Urinary bladder (tissue), 4 donors: ENCODE measurements at places on chromosomes 2 and 18. TPM values are rescaled to one million over a fixed set of nuclear protein-coding genes. Genes with fewer than 3 reads are reported as not detected.

- DNase-seq, result no peak
Observed at GRCh38 chr2:201363857-201364560, 6.9 kb upstream of the FLACC1 start.

Gene GLB1L
- 12.0 TPM for total RNA-seq

GRCh38 chr18:21472741-21473140 is 127.8 kb downstream of the ESCO1 start:
- DNase-seq, result no peak

DNA sequence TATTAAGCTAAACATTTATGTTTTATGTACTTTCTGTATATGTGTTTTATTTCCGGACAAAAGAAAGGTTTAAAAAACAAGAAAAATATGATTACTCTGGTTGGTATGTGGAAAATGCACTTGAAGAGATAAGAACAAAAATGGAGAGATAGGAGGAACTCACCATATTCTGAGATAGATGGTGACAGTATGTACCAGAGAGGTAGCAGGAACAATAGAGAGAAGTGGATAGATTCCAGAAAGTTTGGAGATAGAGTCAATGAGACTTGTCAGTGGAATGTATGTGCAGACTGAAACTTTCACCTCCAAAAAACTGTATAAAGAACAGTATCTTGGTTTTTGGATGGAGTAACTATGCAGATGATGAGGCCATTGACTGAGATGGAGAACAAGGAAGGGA is 105.6 kb upstream of the FSHR start:
- DNase-seq, result no peak

Gene WDCP
- total RNA-seq, result 13.1 TPM

Gene SPATS2L
- 128 TPM for total RNA-seq

Gene FABP1
- not detected for total RNA-seq

Gene DSG1
- 0.21 TPM for total RNA-seq

Gene C2orf80
- total RNA-seq, result 0.37 TPM

GRCh38 chr18:26700728-26701127 is 152.4 kb upstream of the KCTD1 start:
- no peak for DNase-seq

Gene B4GALT6
- 7.5 TPM for total RNA-seq

DNA sequence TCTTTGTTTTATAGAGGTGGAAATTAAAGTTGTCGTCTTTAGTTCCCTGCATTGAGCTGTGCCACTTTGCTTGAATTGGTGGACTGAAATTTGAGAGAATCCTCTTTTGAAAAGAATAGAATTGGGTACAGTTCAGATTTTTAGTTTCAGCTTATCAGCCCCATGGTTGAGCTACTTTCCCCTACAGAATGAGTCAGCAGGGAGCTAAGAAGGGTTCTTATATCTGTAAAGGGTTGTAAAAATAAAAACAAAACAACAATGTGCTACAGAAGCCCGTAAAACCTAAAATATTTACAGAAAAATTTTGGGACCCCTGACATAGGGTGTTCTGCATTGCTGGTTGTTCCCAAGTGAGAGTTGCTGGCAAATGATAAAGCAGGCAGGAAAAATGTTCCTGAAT is 12.6 kb downstream of the SLC20A1 start:
- DNase-seq, result no peak

GRCh38 chr2:200185628-200186000 is 120.9 kb upstream of the SPATS2L start:
- DNase-seq, result no peak

Gene PJVK
- total RNA-seq, result 10.9 TPM

DNA sequence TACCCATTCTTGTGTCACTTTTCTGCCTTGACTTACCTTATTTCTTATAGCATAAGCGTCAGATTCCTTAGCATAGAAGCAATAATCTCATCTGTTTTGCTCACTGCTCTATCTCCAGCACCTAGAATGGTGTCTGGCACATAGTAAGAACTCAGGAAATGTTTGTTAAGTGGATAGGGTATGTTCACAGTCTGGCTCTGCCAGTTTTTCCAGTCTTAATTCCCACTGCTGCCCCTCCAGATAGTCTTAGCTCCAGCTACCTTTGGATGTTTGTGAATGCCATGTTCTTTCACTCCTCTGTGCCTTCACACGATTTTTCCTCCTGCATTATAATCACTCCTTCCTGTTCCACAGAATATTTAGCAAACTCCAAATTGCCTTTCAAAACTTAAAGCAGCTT is 29.0 kb downstream of the DNAJC10 start:
- DNase-seq, result no peak

GRCh38 chr2:163417596-163418337 is 318.0 kb downstream of the FIGN start:
- no peak for DNase-seq

Gene EFEMP1
- total RNA-seq, result 146 TPM

Gene DCC
- total RNA-seq, result 2.0 TPM

DNA sequence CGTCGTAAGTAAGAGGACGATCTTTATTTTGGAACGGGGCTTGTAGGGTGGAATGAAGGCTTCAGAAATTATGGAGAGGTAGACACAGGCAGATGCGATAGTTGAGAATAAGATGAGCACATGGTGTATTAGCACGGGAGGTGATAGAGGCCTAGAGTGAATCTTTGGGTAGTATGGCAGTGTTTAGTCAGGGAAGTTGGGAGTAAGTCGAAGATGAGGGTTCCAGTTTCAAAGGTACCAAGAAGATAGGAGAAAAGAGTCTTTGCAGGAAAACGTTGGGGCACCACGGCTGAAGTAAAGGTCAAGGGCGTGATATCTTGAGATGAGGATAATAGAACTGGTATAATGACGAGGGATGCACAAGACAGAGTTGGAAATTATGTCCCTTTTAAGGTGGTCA is 654 bp downstream of the PIK3C3 start:
- no peak for DNase-seq

DNA sequence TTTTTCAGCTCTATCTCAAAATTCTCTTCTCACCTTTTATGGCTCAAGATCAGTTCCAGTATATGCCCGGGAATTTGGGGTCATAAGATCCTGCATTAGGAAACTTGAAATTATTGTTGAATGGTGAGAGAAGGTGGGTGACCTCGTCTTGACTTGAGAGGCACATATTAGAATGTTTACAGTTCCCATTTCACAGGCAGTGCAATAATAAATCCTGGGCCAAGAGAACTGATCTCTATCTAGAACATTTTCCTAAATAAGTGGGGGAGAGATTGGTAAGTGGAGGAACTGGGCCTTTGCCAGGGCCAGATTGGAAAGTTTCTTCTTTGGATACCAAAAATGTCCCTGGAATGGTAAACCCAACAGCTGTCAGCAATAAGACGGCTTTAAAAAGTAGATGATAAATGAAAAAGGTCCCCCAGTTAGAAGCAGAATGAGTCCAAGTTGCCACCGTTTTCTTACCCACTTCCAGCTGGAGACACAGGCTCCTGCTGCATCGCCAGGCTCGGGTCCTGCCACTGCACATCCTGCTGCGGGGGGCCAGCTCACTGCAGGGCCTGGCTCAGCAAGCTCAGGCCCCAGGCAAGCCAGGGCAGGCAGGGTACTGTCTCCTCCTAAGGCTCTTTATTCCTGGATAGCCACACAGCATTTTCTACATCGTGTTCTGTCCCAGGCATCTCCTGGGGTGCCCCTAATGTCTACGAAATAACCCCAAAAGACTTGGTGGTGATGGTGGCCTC is 126.4 kb upstream of the EPAS1 start:
- no peak for DNase-seq

- no peak for DNase-seq
Observed at GRCh38 chr2:234949762-234950434, 1.9 kb upstream of the SH3BP4 start.

DNA sequence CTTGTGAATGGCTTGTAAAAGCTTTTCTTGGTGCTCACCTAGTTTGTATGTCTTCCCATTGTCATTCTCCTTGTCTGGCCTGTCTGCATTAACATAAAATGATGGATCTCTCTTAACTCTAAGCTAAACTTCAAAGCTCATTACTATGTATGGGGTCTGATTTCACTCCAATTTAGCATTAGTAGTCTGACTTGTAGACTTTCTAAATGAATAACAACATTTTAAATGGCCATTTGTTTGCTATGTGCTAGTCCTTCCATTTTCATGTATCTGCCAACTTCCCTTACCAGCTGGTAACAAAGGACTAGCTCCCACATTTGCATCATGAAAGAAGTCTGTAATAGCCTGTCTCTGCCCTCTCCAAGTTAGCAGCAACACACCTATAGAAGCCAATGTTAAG is 324.2 kb upstream of the RGPD4 start:
- DNase-seq, result no peak

DNA sequence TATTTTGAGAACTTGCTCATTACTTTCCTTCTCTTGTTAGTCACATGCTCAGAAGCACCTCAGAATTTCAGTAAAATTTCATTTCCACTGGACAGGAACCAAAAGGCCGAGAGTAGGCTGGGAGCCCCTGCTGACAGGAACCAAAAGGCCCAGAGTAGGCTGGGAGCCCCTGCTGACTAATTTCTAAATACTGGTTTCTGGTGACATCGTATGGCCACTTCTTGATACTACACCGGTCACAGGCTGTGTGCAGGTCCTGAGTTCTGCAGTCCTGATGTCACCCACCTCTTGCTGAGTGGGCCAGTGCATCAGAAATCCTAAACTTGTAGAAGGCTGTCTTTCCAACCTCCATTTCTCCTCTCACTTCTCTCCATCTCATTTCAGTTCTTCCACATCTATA is 17.7 kb upstream of the EN1 start:
- no peak for DNase-seq

DNA sequence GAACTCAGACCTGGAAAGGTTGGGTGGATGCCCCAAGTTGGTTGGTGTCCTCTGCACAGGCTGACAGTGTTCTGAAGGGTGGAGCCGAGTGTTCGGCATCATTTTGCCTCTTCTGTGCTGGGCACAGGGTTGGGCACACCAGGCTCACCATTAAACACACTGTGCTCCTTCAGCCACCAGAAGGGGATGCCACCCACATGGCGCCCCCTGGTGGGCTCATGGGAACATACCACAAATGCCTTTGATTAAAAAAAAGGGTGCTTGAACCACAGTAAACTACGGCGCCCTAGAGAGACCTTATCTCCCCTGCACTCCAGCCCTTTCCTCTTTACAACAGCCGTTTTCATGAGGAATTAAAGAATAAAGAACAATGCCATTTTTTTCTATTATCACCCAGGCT is 89.4 kb downstream of the CELF4 start:
- DNase-seq, result no peak

- no peak for DNase-seq
Observed at GRCh38 chr2:210833403-210833802, 277.0 kb downstream of the CPS1 start.

GRCh38 chr2:66426244-66427111 is 8.4 kb upstream of the MEIS1 start:
- DNase-seq, result no peak

Gene MOGAT1
- total RNA-seq, result not detected

Gene TUBA4B
- total RNA-seq, result not detected

GRCh38 chr2:67259556-67260342 is 137.4 kb upstream of the ETAA1 start:
- DNase-seq, result no peak

- no peak for DNase-seq
Observed at GRCh38 chr18:6010921-6011320, 115.6 kb upstream of the TMEM200C start.

- no peak for DNase-seq
Observed at GRCh38 chr18:54612237-54612636, 21.2 kb downstream of the DYNAP start.

DNA sequence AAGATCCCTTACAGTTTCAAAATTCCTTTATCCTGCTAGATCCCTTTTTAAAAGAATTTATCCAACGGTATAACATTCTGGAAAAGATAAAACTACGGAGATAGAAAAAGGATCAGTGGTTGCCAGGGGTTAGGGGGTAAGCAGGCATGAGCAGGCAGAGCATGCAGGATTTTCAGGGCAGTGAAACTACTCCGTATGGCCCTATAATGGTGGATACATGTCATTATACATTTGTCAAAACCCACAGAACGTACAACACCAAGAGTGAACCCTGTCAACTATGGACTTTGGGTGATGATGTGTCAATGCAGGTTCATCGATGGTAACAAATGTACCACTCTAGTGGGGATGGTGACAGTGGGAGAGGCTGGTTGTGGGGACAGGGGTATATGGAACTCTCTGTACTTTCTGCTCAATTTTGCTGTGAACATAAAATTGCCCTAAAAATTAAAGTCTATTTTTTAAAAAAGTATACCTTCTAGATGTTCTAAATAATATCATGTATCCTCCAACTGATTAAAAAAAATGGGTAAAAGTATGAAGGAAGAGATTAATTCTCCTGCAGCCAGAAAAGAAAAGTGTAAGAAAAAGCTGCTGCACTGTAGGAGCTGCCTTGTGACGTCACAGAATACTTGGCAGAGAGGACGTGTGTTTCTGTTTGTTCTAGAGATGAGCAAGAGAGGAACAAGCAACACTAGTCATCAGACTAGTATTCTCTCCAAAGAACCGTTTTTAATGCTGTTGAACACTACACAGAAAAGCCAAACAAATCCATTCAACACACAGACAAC is 23.6 kb downstream of the ANKRD44 start:
- DNase-seq, result no peak

DNA sequence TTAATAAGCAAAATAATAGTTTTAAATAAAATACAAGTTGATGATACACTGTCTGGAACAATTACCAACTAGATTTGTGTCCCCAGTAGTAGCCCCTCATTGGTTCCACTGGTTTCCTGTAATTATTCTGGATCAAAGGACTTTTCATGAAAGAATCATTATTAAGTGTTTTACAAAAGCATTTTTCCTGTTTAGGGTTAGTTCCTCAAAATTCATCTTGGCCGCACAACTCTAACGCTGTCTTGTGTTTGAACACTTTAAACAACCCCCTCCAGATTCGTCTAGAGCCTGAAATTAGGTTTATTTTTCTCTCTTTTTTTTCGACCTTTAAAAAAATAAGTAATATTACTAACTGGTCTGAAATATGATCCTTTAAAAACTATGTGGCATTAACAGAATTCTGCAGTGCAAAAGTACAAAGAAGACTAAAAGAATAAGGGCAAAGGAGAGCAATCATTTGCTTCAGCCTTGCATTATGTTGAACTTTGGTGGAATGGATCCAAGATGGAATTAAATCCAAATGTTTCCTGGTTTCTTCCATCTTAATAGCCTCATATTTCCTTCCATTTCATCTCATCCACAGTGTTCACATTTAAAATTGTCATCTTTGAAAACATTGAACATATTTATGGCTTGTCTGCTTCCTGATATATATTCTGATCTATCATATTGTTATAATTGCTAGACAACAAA is 678.4 kb downstream of the IRS1 start:
- DNase-seq, result no peak

DNA sequence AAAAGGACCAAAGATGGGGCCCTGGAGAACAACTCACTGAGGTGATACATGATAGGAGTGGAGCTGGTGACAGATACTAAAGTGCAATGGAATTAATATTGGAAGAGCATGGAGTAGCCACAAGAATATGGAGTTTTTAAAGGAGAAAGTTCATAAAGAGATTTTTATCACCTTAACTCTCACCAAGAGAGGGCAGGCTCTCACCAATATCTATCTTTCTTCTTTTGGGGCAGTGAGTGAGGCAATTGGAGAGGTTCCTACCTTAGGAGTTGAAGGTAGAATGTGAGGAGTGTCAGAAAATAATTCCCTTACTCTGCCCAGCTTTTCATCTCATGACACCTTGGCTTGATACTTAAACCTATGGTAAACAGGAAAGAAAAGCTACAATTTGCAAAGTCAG is 233.7 kb upstream of the CWC22 start:
- no peak for DNase-seq
